IMR-90 (cell line): ENCODE measurements at places on chromosomes 3 and 15. TPM values are rescaled to one million over a fixed set of nuclear protein-coding genes. Genes with fewer than 3 reads are reported as not detected.

DNA sequence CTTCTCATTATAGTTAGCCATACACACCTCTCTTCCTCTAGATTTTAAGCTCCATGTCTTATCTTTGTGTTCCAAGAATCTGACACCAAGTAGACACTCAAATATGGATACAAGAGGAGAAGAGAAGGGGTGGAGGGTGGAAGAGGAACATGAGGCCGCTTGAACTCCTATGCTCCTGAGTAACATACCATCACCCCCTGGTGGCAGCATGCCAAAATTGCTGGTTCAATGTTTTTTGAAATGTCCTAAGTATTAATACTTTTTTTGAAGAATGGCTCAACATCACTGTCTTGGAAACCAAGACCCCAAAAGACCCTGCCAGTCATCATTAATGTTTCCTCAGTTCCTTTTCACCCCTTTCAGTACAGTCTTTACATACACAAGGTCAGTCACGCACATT, 71.8 kb upstream of the HACD2 start:
- no peak for DNase-seq

DNA sequence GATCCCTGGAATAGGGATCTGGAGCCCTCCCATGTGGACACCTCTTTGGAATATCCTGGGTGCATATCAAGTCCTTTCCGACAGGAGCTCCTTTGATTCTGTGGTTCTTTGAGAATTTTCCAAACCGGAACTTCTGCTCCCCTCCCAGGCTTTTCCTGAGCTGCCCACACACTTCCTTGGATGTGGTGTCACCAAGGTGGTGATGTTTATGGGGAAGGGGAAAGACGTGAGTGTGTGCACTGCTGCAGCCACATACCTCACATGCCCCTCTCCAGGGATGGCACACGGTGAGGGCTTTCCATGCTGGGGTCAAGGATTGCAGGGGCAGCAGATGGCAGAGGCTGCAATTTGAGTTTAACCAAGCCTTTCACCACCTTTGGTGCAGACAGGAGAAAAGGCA, 27.9 kb upstream of the PSTPIP1 start:
- no peak for DNase-seq

DNA sequence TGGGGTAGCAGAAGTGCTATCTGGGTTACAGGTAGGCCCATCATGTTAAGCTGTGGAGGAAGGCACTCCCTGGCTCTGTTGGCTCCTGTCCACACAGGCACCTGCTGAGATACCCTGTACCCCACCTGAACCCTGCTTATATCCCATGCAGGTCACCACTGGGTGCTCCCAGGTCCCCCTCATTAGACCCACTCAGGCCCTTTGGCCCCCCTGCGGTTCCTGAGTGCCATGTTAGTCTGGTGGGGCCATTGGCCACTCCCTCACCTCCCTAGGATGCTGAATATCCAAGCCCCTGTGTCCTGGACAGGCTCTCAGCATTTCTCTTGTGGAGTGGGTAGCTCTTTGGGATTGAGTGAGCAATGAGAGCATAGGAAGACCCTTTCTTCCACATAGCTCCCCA, 128.2 kb downstream of the EPHB1 start:
- no peak for DNase-seq

DNA sequence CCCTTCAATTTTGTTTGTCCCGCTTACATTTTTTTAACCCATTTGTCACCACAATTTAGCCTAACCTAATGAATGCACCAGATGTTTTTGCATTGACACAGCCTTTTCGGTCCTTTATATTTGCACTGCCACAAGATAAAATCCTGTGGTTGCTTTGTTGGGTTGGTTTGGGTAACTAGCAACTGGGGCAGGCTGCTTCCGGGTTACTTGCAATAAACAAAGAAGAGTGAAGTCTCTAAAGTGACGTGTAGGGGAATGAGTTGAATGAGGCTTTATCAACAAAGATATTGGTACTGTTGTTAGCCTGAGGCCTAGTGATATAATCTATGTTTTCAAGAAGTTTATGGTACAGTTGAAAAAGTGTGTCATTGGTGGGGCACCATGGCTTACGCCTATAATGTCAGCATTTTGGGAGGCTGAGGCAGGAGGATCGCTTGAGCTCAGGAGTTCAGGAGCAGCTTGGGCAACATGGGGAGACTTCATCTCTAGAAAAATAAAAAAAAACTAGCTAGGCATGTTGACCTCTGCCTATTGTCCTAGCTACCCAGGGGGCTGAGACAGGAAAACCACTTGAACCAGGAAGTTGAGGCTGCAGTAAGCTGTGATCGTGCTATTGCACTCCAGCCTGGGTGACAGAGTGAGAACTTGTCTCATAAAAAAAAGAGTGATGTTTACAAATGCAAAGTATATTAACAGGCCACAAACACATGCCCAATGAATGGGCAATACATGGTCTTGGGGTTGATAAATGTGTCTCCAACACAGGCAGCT, 121.8 kb downstream of the OXSM start:
- DNase-seq: no peak

NOX5 gene
- under 0.01 TPM in 1 of 2 replicates, not detected in the other for total RNA-seq
